ENCODE measurements at places on chromosomes 12 and 14.

DNA sequence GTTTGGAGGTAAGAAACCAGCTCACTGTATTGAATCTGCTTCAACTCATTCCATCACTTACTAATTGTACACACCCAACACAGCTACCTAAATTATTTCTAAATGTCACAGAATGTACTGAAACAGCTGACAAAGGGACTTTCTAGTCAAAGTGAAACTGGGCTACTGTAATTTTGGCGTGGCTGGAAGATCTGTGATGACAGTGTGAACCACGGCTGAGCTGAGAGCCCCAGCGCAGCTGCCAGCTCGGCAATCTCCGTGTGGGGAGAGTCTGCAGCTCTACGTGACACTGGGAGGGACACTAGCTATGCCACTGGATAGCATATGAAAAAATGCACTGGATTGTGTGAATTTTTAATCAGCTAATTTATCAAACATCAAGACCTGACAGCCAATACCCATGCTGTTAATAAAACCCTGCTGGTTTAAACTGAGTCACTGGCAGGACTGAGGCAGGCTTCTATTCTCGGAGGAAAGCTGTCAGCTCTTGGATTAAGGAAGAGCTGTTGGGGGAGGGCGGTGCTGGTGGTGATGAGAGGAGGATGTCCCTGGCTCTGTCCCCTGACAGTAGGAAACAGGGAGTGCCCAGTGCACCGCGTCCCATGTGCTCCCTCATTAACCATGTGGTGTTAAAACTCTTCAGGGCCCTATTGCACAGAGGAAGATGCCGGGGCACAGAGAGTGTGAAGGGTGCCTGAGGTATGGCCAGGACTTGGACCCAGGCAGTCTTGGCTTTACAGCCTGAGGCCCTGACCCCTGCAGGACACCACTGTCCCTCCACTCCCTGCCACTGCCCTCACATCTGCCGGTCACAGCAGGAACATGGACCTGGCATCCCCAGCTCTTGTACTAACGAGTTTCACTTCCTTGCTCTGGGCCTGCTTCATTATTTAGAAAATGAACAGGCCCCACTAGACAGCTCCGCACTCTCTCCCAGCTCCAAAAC is 13.3 kb downstream of the SLC15A4 start:
- DNase-seq, result no peak

- DNase-seq, result no peak
Measured at GRCh38 chr12:103705927-103706326, 118.9 kb downstream of the STAB2 start.

GRCh38 chr14:36075203-36075602 is 101.3 kb downstream of the PTCSC3 start:
- DNase-seq, result no peak

GRCh38 chr14:67515386-67516079 is 17.6 kb upstream of the PLEKHH1 start:
- DNase-seq, result no peak

GRCh38 chr12:131370321-131370720 is 340.6 kb upstream of the SFSWAP start:
- no peak for DNase-seq

DNA sequence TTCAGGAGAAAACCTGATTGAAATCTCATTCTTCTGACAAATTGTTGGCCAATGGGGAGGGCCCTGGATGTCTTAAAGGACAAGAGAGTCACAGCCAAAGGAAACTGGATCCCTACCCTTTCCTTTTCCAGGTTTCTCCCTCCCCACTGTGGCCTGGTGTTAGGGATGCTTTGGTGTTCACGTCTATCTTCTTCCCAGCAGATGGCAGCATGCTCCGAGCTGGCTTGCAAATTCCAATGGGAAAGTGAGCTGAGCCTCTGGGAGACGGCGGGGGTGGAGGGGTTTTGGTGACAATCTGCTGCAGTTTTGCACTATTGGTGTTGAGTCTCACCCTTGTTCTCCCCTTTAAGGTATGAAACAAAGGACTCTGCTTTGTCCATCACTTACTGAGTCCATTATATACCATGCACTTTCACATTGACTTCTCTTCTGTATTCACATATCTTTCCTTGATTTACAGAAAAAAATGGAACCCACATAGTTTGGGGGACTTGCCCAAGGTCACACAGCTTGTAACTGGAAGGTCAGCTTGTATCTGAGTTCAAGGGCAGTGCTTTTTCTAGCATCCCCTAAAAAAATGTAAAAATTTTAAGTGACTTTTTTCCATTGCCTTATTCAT is 39.3 kb downstream of the CCDC177 start:
- DNase-seq, result peak; percentile 22

GRCh38 chr12:119679081-119679480 is 11.1 kb downstream of the PRKAB1 start:
- no peak for DNase-seq

DNA sequence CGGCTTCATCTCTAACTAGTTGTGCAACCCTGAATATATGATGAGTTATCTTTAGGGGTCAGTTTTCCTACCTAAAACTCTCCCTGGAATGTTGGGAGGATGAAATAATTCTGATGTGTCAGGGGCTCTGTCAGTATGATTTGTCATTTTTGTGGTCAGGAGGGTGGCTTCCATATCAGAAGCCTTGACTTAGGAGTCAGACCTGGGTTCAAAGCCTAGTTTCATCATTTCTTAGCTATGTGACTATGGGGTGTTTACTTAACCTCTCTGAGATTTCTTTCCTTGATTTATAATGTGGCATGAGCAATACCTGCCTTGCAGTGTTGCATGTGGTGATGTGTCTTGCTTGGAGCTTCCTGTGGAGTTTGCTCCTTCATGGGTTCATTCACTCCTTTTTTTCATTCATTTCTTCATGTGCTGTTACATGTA is 146.8 kb downstream of the CHST11 start:
- DNase-seq, result peak; percentile 30

DNA sequence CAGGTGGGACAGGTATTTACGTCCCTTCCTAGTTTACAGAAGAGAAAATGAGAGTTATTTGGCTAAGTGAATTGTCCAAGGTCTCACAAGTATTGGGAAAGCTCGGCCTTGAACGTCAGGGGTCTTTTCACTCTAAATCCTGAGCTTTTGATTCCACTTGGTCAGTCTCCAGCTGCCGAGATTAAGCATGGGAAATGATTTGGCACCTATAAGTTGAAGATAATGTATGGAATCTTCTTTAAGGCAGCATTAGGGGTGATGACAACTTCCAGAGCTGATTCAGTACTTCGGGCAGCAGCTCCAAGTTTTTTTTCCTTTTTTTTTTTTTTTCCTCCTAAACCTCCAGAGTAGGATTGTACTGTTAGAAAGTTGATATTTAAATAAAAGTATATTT is 722 bp downstream of the FAM234B start:
- DNase-seq, result no peak

DNA sequence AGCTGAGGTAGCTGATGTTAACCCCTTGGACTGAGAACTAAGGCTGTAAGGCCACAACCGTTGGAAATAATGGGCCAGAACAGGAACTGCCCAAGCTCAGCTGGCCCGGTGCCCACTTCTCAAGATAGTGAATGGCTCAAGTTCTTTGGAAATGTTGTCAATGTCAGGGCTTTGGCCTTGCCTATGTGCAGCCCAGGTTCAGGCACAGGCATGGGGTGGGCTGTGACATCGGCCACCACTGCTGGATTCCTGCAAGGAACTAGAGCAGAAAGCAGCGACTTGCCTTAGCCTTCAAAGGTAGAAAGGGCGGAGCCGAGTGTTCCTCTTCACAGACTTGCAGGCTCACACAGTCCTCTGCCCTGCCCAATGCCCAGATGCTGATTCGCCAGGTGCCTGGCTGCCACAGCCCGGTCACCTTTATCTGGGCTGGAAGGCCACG is 291.2 kb downstream of the ZFP36L1 start:
- peak; percentile 13 for DNase-seq

GRCh38 chr14:64860039-64860438 is 19.7 kb downstream of the SPTB start:
- no peak for DNase-seq

GRCh38 chr14:20970647-20970982 is 15.3 kb downstream of the RNASE2 start:
- no peak for DNase-seq

- DNase-seq, result no peak
Measured at GRCh38 chr14:104166698-104167097, 28.3 kb downstream of the KIF26A start.

GRCh38 chr12:101581190-101581589 is 13.6 kb upstream of the MYBPC1 start:
- no peak for DNase-seq

- no peak for DNase-seq
Measured at GRCh38 chr12:29546000-29546399, 48.5 kb upstream of the OVCH1 start.

GRCh38 chr12:93839064-93839463 is 161.9 kb downstream of the CRADD start:
- no peak for DNase-seq

GRCh38 chr14:91911474-91912032 is 35.9 kb downstream of the FBLN5 start:
- peak; percentile 14 for DNase-seq

GRCh38 chr12:65014504-65015271 is 106.4 kb downstream of the WIF1 start:
- no peak for DNase-seq

All from CD14-positive monocyte (primary cell).